ENCODE measurements at places on chromosomes 16 and 17. TPM values are rescaled to one million over a fixed set of nuclear protein-coding genes. Genes with fewer than 3 reads are reported as not detected.

GRCh38 chr17:6567528-6568183, 11.3 kb upstream of the PITPNM3 start:
- DNase-seq, result no peak

DNA sequence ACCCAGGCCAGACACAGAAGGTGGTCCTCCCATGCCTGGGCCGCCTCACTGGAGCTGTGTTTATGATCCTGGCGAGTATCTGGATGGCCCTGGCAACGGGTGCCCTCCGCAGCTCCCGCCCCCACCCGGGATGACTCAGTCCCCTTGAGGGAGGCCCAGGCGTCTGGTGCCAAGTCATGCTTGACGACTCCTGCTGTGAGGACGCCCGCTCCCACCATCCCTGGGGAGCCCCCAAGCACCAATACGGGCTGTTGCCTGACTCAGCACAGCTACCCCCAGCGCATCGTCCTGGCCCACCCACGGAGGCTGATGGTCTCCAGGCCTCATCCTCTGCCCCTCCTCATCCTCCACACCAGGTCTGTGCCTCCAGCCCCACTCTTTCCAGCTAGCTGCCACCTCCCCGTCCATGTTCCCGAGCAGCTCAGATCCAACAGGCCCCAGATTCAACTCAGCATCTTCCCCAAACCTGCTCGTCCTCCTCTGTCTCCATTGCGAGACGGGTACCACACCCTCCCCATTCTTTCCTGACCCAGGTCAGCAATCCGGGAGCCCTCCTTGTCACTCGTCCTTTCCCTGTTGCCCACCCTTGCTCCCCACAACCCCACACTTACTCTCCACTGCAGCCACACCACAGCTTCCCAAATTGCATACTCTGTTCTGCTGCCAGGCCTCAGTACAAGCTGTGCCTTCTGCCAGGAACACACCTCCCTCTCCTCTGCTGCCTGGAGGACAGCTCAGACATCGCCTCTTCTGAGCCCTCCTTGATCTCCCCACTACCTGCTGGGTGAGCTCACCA, 2.6 kb downstream of the CAMKK1 start:
- DNase-seq, result no peak

DNA sequence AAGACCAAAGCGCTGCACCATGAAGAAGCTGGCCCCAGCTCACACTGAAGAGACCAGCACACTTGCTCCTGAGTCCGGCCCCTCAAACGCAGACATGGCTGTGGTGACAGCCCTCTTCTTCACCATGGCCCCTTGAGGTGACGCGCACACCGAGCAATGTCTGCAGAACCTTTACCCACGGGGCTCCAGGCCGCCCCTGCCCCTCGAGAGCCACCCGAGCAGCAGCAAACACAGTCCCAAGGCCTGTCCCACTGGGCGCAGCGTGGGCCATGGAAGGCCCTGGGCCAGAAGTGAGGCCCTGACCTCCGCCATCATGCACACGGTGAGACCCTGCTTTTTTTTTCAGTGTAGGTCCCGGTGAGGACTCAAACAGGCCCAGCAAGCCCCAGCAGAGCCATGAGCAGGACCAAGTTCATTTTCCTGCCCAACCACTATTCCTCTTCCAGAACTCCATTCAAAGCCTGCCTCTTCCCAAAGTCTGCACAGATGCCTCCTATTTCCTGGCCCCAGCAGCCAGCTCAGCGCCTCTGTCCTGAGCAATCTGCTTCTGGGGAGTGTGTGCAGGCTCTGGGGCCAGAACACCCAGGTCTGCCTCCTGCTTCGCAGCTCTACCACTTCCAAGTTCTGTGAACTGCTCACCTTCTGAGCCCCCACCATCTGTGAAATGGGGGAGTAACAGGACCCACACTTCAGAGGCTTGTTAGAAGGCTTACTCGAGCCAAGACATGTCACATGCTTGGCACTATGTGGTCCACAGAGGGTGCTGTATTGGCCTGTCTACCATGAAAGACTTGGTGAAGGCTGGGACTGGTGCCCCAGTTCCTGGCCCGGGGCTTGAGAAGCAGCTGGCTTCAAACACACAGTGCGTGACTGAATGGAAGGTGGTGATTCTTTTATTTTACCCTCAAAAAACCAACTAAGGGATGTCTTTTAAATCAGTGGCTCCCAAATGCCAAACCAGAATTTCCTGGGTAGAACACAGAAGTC, 35.7 kb upstream of the GSG1L start:
- DNase-seq, result no peak

GRCh38 chr17:31695456-31696090, 163.5 kb downstream of the COPRS start:
- no peak for DNase-seq

- DNase-seq, result no peak
These were observed 686 bp upstream of the MTSS2 start for GRCh38 chr16:70686376-70687101.

DNA sequence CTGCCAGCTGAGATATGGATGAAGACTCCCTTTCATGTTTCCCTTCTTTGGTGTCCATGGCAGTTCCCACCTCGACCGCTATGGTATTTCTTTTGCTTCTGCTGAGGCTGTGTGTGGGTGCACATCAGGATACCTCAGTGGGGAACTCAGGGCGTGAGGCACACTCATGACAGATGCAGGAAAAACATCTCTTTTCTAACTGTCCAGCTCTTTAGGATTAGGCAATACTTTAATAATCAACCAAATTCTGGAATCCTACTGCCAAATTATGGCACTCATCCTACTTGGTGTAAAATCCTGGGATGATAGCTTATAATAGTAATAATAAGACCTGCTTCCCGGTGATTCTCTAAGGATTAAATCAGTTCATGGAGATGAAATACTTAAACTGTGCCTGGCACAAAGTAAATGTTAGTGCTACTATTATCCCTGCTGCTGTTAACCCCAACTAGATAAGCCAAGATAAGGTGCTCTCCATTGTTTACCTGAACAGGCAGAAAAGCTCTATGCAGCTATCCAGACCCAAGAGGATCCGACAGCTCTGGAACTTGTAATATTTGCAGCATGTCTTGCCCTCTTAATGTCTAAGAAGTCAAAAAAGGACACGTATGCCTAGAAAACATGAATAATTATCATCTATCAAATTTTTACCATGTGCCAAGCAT, 543.3 kb downstream of the WWOX start:
- no peak for DNase-seq

Gene GRIN2C
- 0.13 TPM for polyA plus RNA-seq

Gene MYOCD
- 5.1 TPM for polyA plus RNA-seq

Gene HES7
- polyA plus RNA-seq, result not detected

Gene KRT25
- polyA plus RNA-seq, result not detected

Gene CACNA1H
- polyA plus RNA-seq, result 22.5 TPM

Gene CES5A
- 0.11 TPM for polyA plus RNA-seq
